CD4-positive, alpha-beta T cell treated with Interleukin-17A for 4 hours (primary cell): ENCODE measurements at places on chromosomes 3 and 15.
A peak's percentile ranks its signal among the peaks of the same experiment; 100 is the strongest.

DNA sequence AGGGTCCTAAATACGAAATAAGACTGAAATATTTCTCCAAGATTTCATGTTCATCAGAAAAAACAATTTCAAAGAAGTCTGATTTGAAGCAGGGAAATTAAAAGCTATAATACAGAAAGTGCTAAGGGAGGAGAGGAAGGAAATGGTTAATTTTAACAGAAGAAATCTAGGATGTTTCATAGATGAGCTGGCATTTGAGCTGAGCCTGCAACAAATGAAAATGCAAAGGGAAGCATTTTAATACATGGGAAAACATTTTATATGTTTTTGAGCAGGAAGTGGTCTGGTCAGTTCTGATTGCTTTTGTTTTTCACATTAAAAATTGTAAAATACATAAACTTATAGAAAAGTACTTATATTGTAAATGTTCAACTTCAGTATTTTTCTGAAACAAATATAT is 17.2 kb upstream of the RAP2B start:
- DNase-seq = no peak

- DNase-seq = no peak
Measured at GRCh38 chr15:52008698-52009434, 10.2 kb upstream of the MAPK6 start.

DNA sequence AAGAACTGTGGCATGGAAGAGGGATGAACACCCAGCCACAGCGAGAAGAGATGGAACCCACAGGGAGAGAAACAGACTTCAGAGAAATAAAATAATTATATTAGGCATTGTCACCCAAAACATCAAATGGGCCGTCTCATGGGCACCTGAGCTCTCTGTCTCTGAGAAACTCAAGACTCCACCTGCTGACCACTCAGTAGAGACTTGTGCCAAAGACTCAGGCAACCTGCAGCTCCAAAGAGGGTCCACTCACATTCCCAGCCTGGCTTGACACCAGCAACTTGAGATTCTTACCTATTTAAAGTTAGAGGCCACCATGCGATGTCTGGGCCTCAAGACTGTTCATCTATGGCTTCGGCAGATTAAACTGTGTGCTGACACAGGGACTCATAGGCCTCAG is 12.0 kb downstream of the SEMA5B start:
- DNase-seq = no peak

- DNase-seq = no peak
Measured at GRCh38 chr15:70236341-70237086, 138.8 kb upstream of the TLE3 start.

DNA sequence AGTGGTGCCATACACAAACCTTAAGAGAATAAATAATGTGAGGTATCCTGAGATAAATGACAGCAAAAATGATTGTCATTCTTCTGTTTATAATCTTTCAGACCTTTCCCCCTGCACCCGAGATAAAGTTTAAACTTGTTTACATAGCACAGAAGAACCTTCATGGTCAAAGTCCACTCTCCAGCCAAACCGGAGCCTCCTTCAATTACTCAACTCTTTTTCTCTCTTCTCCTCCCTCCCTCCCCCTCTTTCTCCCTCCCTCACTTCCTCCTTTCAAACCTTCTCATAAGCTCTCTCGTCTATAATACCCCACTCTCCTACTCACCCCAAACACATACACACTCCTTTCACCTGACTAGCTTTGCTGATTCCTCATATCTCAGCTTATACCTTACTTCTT is 198.9 kb downstream of the EFHB start:
- DNase-seq = no peak

DNA sequence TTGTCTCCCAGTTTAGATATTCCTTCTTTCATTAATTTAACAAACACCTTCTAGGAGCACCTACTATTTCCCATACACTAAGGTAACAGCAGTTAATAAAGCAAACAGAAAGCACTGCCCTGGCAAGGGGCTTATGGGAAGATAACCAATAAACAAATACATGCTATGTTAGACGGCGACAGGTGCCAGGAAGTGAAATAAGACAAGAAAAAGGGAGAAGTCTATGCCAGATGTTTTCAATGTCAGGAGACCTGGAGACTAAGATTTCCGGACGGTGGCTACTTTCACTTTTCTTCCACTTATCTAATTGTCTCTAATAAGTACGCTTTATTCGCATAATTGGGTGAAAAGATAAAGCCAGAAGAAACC is 32.5 kb upstream of the ZNF445 start:
- peak; percentile 16 for DNase-seq

DNA sequence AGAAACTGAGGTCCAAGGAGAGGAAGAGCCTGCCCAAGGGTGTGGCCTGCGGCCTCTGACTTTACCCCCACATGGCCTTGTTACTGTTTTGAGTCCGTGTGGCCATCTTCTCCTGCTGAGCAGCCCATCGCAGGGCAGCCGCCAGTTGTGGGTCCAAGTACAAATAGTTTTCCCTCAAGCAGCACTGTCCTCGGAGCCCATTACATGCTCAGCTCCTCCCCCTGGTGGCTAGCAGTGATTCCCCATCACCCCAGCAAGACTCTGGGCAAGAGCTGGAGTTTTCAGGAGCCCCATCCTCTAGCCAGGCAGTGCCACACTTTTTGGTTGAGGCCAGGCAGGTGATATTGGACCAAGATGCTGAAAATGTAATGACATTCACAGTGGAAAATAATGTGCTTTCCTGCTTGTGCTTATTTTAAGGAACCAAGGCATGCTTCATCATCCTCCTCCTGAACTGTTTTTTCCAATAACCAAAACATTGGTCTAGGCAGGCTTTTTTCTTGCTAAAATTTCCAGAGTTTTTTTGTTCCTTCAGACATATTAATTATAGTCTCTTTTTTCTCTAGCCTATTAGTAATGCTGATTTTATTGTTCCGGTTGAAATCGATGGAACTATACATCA is 23.2 kb upstream of the VILL start:
- DNase-seq = peak; percentile 74

DNA sequence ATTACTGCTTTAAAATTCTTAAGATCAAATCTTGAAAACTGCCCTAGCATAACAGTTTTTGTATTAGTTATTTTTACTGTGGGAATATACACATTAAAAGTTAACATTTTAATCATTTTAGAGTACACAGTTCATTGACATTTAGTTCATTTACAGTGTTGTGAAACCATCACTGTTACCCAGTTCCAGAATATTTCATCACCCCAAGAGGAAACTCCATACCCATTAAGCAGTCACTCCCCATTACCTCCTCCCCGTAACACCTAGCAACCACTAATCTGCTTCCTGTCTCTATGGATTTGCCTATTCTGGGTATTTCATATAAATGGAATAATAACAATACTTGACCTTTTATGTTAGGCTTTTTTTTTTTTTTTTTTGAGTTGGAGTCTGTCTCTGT is 164.1 kb upstream of the LRRFIP2 start:
- DNase-seq = no peak

- no peak for DNase-seq
Measured at GRCh38 chr3:143123353-143123984, 3.9 kb downstream of the CHST2 start.

GRCh38 chr3:46844397-46844796 is 18.8 kb downstream of the MYL3 start:
- DNase-seq = no peak

- no peak for DNase-seq
Measured at GRCh38 chr3:28651159-28651558, 302.5 kb upstream of the AZI2 start.

GRCh38 chr3:161863775-161864174 is 367.2 kb downstream of the OTOL1 start:
- no peak for DNase-seq
